Dermis lymphatic vessel endothelial cell (primary cell): ENCODE measurements at places on chromosomes 2 and 18. TPM values are rescaled to one million over a fixed set of nuclear protein-coding genes. Genes with fewer than 3 reads are reported as not detected.

CAPN10 gene
- 23.2 and 26.7 TPM in 2 replicates for total RNA-seq

FAM110C gene
- total RNA-seq, result under 0.01 and 0.17 TPM in 2 replicates

BBS5 gene
- total RNA-seq, result 1.5 and 2.6 TPM in 2 replicates

MGAT4A gene
- total RNA-seq, result 3.5 and 6.8 TPM in 2 replicates

TUBB8B gene
- total RNA-seq, result 0.11 TPM in 1 of 2 replicates, not detected in the other

ZNF521 gene
- total RNA-seq, result 139 and 149 TPM in 2 replicates

VSNL1 gene
- not detected in 2 replicates for total RNA-seq

CNRIP1 gene
- total RNA-seq, result 38.8 and 40.2 TPM in 2 replicates

MOB1A gene
- 96.7 and 105 TPM in 2 replicates for total RNA-seq

SCTR gene
- total RNA-seq, result not detected in 2 replicates

CDH19 gene
- total RNA-seq, result under 0.01 and 0.11 TPM in 2 replicates

HIBCH gene
- 11.2 and 18.2 TPM in 2 replicates for total RNA-seq

BOLL gene
- not detected in 2 replicates for total RNA-seq

HJURP gene
- total RNA-seq, result 2.1 and 2.3 TPM in 2 replicates

ICOS gene
- under 0.01 and 0.09 TPM in 2 replicates for total RNA-seq

HOXD12 gene
- total RNA-seq, result not detected in 2 replicates

PSD4 gene
- total RNA-seq, result 0.76 and 0.77 TPM in 2 replicates

GRP gene
- not detected in 2 replicates for total RNA-seq

NT5DC4 gene
- not detected in 2 replicates for total RNA-seq

ANKRD62 gene
- under 0.01 TPM in 1 of 2 replicates, not detected in the other for total RNA-seq

SCN2A gene
- total RNA-seq, result under 0.01 TPM in 1 of 2 replicates, not detected in the other

CCDC68 gene
- total RNA-seq, result 0.34 and 1.4 TPM in 2 replicates

METAP1D gene
- total RNA-seq, result 1.7 and 4.9 TPM in 2 replicates

SLC16A14 gene
- total RNA-seq, result under 0.01 and 0.09 TPM in 2 replicates

STPG4 gene
- total RNA-seq, result 0.11 and 0.17 TPM in 2 replicates

HRH4 gene
- not detected in 2 replicates for total RNA-seq

MATN3 gene
- 0.52 and 0.76 TPM in 2 replicates for total RNA-seq

CYP27A1 gene
- 8.3 and 12.7 TPM in 2 replicates for total RNA-seq

RAB17 gene
- total RNA-seq, result 11.9 and 17.8 TPM in 2 replicates

ROCK2 gene
- total RNA-seq, result 58.7 and 66.1 TPM in 2 replicates

ANO7 gene
- 1.2 and 3.0 TPM in 2 replicates for total RNA-seq
